Smooth muscle cell of the umbilical artery (primary cell): ENCODE measurements at places on chromosomes 1 and 21. TPM values are rescaled to one million over a fixed set of nuclear protein-coding genes. Genes with fewer than 3 reads are reported as not detected.

Gene TIE1
- total RNA-seq: 1.2 and 9.2 TPM in 2 replicates

Gene ZFP69
- total RNA-seq: 3.0 and 3.7 TPM in 2 replicates

Gene LENEP
- total RNA-seq: not detected in 2 replicates

Gene SLAMF9
- total RNA-seq: 0.09 TPM in 1 of 2 replicates, not detected in the other

Gene FGR
- not detected in 2 replicates for total RNA-seq

Gene TMEM81
- total RNA-seq: 1.4 and 1.8 TPM in 2 replicates

Gene GPR153
- 7.1 and 7.5 TPM in 2 replicates for total RNA-seq

Gene LCE1C
- total RNA-seq: not detected in 2 replicates

Gene TMCO4
- 5.0 and 6.6 TPM in 2 replicates for total RNA-seq

Gene PPM1J
- 0.59 and 1.6 TPM in 2 replicates for total RNA-seq

Gene NBPF9
- 19.9 and 32.7 TPM in 2 replicates for total RNA-seq

Gene RIPK4
- total RNA-seq: under 0.01 and 0.28 TPM in 2 replicates

Gene IL12RB2
- not detected in 2 replicates for total RNA-seq

Gene PCP4
- not detected in 2 replicates for total RNA-seq

Gene SRGAP2C
- total RNA-seq: 23.6 and 24.9 TPM in 2 replicates

Gene FLG2
- not detected in 2 replicates for total RNA-seq

Gene AADACL4
- total RNA-seq: not detected in 2 replicates

Gene FCGR3A
- not detected in 2 replicates for total RNA-seq

Gene C8A
- under 0.01 TPM in 1 of 2 replicates, not detected in the other for total RNA-seq

Gene S100B
- total RNA-seq: not detected in 2 replicates

Gene OR2L13
- total RNA-seq: not detected in 2 replicates

Gene SLAMF7
- total RNA-seq: not detected in 2 replicates

Gene ADORA3
- not detected in 2 replicates for total RNA-seq

Gene CFAP45
- under 0.01 and 0.55 TPM in 2 replicates for total RNA-seq

Gene OR2G6
- total RNA-seq: not detected in 2 replicates

Gene PGBD5
- total RNA-seq: under 0.01 TPM in 1 of 2 replicates, not detected in the other

Gene CYP4A22
- not detected in 2 replicates for total RNA-seq

Gene ELAVL4
- total RNA-seq: not detected in 2 replicates

Gene VCAM1
- total RNA-seq: 64.1 and 73.6 TPM in 2 replicates

Gene SSX2IP
- total RNA-seq: 9.5 and 20.0 TPM in 2 replicates

Gene PHLDA3
- 120 and 124 TPM in 2 replicates for total RNA-seq

Gene RCC2
- total RNA-seq: 60.3 and 64.3 TPM in 2 replicates

Gene CD1B
- not detected in 2 replicates for total RNA-seq

Gene FAM167B
- total RNA-seq: 0.78 TPM in 1 of 2 replicates, not detected in the other

Gene AUNIP
- 0.30 and 1.8 TPM in 2 replicates for total RNA-seq

Gene AMPD2
- 83.7 and 116 TPM in 2 replicates for total RNA-seq

Gene RCAN3
- 3.0 and 8.3 TPM in 2 replicates for total RNA-seq

Gene KRTAP21-3
- total RNA-seq: not detected in 2 replicates

Gene IGSF9
- total RNA-seq: not detected in 2 replicates

Gene XKR8
- 5.3 and 5.9 TPM in 2 replicates for total RNA-seq

Gene SPRR2F
- total RNA-seq: not detected in 2 replicates

Gene CLCA4
- total RNA-seq: not detected in 2 replicates

Gene SIKE1
- total RNA-seq: 57.0 and 62.7 TPM in 2 replicates

Gene UBE2J2
- total RNA-seq: 33.9 and 43.6 TPM in 2 replicates

Gene RNF186
- not detected in 2 replicates for total RNA-seq

Gene CTH
- 8.5 and 15.1 TPM in 2 replicates for total RNA-seq

Gene DUSP23
- total RNA-seq: 10.6 and 16.3 TPM in 2 replicates

Gene GNAT2
- 0.09 TPM in 1 of 2 replicates, not detected in the other for total RNA-seq

Gene TGFBR3
- 5.9 and 6.6 TPM in 2 replicates for total RNA-seq

Gene LRRIQ3
- 0.14 and 0.30 TPM in 2 replicates for total RNA-seq

Gene PER3
- 3.0 and 4.5 TPM in 2 replicates for total RNA-seq

Gene BNIPL
- total RNA-seq: 0.14 and 0.30 TPM in 2 replicates

Gene RAB7B
- total RNA-seq: 1.3 and 1.5 TPM in 2 replicates

Gene PTGFR
- 34.0 and 58.8 TPM in 2 replicates for total RNA-seq

Gene DNASE2B
- not detected in 2 replicates for total RNA-seq

Gene RC3H1
- 14.6 and 22.4 TPM in 2 replicates for total RNA-seq

Gene PPIAL4G
- not detected in 2 replicates for total RNA-seq
